Effector memory CD4-positive, alpha-beta T cell (primary cell): ENCODE measurements at places on chromosomes 1 and 21.
A peak's percentile ranks its signal among the peaks of the same experiment; 100 is the strongest.

DNA sequence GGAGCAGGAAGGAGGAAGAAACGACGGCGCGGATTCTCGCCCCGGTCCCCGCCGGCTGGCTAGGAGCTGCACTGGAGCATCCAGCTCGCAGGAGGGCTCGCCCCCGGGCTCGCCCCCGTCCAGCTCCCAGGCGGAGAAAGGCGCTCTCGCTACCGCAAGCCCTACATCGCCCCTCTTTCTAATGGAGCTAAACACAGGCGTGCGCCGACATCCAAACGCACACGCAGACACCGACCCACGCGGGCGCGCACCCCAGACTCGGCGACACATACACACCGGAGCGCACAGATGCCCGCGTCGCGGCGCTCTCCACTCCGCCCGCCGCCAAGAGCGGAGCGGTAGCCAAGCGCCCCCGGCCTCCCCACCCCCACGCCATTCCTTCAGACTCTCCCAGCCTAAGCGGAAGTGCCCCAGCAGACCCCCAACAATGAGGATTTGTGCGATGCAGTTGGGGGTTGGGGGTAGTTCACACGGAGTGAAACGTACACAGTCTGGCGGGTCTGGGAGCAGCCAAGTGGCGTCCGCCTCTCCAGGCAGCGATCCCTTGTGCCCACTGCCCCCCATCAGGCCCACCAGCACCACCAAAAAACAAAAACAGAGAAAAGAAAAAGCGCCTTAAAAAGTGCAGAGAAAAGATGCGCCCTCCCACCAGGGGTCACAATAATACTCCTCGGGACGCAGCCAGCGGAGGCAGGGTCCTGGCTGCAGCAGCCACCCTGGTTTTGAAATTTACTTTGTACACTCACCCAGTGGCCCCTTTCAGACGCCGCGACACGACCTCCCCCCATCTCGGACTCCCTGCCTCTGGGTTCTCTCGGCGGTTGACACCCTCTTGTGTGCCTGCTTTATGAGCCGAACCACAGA is 1.4 kb downstream of the DAB1 start:
- DNase-seq = no peak

DNA sequence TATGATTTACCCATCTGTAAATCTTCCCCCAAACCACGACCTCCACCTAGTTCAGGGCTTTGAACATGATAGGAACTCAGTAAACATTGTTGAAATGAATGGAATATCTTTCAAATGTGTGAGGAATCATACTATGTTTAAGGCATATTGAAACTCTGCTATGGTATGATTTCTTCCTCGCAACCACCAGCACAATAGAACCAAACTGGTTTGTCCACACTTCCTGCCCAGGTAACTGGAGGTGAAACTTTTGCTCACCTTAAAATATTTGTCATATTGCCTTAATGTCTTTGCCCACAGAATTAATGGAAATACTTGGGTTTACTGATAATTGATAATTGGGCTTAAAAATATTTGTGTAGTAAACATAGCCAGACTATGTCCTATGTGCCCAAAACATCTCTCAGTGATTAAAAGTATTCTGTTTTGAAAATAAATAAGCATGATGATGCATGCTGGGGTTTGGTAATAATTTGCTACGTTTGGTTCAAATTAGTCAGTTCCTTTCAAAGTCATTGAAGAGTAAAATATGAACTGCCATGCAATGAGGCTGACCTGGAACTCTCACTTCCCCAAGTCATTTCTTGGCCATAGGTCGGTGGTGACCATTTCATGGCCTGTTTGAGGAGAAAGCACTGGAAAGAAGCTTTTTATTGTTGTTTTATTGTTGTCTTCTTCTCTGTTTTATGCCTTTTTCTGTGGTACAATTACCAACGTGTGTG is 73.3 kb downstream of the TNFSF18 start:
- DNase-seq = no peak

DNA sequence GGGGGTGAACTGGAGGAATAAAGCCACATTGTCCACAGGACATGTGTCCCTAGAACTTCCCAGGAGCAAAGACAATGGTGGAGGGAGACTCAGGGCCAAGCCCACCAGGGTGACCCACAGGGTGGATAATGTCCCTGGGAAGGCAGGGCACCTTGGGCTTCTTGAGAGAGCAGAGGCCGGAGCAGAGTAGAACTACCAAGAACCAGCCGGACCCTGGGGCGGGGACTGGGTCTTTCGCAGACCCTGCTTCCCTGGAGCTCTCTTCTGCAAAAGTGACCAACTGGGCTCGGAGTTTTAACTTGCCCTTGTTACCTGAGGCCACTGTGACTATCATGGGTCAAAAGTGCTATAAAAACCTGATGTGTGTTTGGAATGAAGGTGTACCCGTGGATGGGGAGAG is 875 bp upstream of the FAM3B start:
- DNase-seq = no peak

DNA sequence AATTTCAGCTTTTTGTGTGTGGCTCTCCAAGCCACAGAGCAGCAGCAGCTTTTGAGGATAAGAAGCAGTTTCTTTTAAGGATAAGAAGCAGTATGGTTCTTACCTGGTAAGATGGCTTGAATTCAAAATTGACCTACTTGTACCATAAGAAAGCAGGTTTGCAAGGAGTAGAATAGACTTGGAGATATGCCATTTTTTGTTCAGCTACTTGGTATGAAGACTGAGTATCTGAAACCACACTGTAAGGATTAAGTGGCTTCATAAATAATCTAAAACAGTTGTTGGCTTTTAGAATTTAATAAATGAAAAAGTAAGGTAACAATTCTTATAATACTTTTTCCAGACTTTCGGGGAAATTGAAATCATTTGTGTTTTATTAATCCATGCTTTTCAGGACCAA is 74.2 kb downstream of the ATF6 start:
- DNase-seq = no peak

GRCh38 chr21:17786071-17786850 is 32.9 kb downstream of the C21orf91 start:
- no peak for DNase-seq

- DNase-seq = peak; percentile 45
These were observed 26.9 kb upstream of the LRRC3 start for GRCh38 chr21:44428281-44428960.

- no peak for DNase-seq
These were observed 92.0 kb downstream of the CASZ1 start for GRCh38 chr1:10704368-10704882.

- no peak for DNase-seq
These were observed 89.6 kb downstream of the LEPR start for GRCh38 chr1:65509912-65510680.

DNA sequence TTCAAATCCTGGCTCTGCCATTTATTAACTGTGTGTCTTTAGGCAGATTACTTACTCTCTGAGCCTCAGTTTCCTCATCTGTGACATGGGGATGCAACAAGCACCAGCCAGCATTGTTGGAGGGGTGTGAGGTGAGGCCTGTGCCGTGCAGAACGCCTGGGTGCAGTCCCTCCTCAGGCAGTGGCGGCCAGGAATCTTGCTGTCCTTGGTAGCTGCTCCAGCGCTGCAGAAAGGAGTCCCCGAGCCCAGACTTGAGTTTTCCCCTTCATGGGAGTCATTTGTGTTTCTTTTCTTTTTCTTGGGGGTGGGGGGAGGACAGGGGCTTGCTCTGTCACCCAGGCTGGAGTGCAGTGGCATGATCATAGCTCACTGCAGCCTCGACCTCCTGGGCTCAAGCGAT is 46.6 kb downstream of the DISP3 start:
- no peak for DNase-seq

GRCh38 chr1:151196292-151196800 is 2.0 kb upstream of the PIP5K1A start:
- peak; percentile 16 for DNase-seq

DNA sequence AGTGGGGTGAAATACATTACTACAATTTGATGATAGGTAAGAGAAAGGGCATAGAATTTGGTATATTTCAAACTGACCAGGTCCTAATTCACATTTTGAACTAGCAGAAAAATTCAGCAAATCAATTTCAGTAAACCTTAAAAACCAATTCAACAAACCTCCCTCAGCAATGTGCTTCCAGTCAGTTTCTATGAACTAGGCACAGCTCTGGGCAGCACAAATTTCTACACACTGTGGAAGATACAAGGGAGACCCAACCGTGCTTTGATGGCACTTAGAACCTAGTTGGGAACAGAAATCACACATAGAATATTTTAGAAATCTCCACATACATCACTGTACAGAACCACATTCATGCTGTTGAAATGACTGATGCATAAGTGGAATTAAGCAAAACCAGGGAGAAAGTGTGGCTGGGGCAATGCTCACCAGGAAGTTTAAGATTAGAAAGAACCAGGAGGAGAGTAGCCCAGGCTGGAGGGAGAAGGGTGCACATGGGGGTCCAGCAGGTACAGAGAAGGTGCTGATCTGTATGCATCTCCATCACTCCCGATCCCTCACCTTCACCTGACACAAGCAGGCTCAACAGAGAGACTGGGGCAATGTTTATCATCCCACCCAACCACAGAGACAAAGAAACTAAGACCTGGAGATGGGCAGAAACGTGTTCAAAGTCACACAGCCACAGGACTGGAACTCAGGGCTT is 14.8 kb downstream of the C1orf226 start:
- no peak for DNase-seq

DNA sequence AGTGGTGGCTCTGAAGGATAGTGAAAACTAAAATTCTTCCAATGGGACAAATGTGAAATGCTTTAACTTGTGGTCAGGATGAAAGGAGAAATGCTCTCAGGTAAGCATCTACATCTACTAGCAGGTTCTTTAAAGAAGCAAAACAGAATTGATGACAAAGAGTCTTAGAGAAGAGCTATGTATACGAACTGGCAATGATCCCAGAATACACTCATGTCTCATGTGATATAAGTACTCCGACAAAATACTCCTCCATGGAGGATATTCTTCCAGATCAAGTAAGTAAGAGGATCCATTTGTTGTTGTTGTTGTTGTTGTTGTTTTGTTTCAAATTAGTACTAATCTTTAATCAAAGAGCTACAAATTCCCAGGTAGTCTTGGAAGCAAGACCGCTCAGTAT is 174.0 kb upstream of the ATP1B1 start:
- DNase-seq = no peak

DNA sequence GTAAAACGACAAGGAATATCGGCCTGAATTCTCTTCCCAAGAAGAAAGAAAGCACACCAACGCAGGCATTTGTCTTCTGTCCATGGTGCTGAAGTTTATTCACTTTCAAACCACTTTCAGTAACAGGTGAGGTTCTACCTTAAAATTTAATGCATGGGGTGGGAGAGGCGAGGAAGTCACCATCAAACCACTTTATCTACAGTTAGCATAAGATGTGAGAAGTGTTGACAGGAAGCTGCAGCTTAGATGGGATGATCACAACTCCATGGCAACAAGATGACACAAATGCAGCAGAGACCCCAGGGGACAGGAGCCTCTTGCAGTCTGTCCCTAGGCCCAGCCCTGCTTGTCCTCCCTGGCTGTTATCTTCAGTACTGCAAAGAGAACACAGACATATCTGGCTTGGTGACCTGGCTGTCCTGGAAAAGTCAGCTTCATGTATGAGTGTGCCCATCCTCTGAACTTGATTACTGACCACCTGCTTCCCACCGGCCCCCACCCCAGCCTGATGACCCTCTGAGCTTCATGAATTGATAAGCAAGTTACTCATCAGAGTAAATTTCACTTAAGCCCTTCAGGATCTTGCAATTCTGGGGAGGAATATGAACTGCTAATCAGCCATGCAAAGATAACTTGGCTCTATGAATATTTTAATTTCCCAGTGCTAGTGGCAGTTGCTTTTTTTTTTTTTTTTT is 1.8 kb downstream of the NPPA start:
- no peak for DNase-seq

GRCh38 chr1:83718338-83718737 is 280.6 kb downstream of the TTLL7 start:
- DNase-seq = no peak

DNA sequence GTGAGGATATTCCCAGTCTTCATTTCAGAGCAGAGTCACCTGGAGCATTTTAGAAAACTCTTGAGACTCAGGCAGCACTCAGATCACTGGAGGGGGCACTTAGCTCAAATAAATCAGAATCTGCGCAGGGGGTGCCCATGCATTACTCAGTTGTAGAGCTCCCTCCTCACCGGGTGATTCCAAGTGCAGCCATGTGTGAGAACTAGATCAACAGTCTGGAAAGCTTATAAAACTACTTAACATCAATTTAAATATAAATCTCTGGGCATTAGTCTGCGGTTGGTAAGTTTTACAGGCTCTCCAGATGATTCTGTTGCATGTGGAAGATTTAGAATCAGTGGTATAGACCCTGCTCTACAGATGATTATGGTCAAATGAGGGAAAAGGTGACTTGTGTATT is 128.6 kb downstream of the ST6GALNAC3 start:
- DNase-seq = no peak

- DNase-seq = no peak
These were observed 30.6 kb upstream of the KAZN start for GRCh38 chr1:14567903-14568302.

DNA sequence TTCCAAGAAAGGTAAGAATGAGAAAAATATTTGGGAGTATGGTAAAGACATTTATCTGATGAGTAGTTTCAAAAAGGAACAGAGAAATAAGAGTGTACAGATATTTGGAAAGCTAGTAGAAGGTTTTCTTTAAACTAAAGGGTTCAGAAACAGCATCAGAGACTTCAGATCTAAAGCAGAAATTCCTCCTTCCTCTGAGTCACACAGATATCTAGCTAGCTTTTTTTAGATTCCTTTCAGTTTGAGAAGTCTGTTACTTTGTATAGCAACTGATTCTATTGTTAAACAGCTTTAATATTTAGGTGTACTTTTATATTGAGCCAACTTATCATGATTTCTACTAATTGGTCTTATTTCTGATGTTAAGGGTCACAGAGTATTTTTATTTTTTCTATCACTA is 4.7 kb downstream of the AMY2B start:
- no peak for DNase-seq

DNA sequence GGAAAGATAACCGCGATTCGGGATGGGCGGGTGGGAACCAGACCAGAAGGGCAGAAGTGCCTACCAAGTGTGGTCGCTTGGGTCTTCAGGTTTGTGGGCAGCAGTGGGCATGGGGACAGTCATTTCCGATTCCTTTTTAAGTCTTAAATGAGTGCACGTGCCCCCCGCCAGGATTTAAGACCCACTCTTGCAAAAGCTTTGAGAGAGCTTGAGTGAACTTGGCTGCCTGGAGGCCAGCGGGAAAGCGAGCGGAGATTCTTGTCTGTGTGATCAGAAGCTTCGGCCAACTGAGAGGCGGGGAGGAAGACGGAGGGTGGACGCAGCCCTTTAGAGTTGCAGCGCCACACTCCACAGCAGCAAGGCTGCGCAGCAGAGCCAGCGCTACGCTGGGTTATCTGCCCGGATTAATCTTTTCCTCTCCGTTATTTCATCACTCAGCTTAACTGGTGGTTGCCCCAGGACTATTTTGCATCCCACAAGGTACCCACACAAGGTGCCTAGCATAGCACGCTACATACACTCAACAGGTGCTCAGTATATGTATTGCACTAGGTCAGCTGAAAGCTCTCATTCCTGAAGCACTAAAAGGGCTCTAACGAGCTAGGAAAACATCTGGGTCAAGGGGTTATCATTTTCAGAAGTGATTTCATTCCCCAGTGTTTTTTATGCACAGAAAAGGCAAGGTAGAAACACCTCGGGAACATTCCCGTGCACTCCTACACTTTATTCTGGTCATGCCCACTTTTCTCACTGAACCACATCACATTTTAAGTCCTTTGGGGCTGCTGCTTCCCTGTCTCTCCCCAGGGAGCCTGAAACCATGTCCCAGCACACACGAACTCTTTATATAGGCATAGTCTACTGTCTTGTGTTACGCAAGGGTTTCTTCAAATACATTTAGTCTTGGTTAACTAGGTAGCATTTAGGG is 1.5 kb upstream of the BATF3 start:
- peak; percentile 6 for DNase-seq

GRCh38 chr1:19441048-19441780 is 44.1 kb downstream of the CAPZB start:
- no peak for DNase-seq

GRCh38 chr1:226510453-226510852 is 38.1 kb upstream of the STUM start:
- DNase-seq = no peak
